Osteocyte (in vitro differentiated cells): ENCODE measurements at places on chromosomes 1 and 21. TPM values are rescaled to one million over a fixed set of nuclear protein-coding genes. Genes with fewer than 3 reads are reported as not detected.

Gene KIF17
- total RNA-seq, result 0.11 TPM in 1 of 2 replicates, not detected in the other

Gene FGR
- not detected in 2 replicates for total RNA-seq

Gene CFAP45
- total RNA-seq, result 0.52 and 0.83 TPM in 2 replicates

Gene KRTAP7-1
- total RNA-seq, result not detected in 2 replicates

Gene NR1I3
- total RNA-seq, result not detected in 2 replicates

Gene NKAIN1
- 1.9 and 2.2 TPM in 2 replicates for total RNA-seq

Gene CYP4A11
- not detected in 2 replicates for total RNA-seq

Gene RNU1-2
- total RNA-seq, result 2,650 and 2,859 TPM in 2 replicates

GRCh38 chr1:78468521-78468920 lies 22.3 kb upstream of the PTGFR start:
- DNase-seq, result no peak

DNA sequence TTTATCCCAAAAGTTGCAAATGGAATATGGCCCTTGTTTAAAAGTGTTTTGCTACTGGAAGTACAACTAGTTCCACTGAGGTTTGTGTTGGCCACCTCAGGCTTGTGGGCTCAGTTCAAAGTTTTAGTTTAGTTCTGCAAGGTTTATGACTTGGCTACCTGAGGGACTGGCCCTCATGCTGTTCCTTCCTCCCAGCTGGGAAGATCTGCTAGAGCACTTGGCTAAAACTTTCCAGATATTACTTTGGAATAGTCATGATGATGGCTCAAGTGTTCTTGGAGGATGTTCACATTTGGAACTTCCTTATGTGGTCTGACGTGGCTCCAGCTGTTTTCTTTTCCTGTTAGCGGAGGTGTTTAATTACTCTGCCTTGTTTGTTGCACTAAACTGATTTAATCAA lies 110.2 kb upstream of the IVNS1ABP start:
- DNase-seq, result no peak

- no peak for DNase-seq
These were observed 997 bp downstream of the PRKACB start for GRCh38 chr1:84145068-84145467.

GRCh38 chr1:241357366-241358340 lies 648 bp upstream of the RGS7 start:
- no peak for DNase-seq

- no peak for DNase-seq
These were observed 24.8 kb downstream of the NOS1AP start for GRCh38 chr1:162094271-162094670.

DNA sequence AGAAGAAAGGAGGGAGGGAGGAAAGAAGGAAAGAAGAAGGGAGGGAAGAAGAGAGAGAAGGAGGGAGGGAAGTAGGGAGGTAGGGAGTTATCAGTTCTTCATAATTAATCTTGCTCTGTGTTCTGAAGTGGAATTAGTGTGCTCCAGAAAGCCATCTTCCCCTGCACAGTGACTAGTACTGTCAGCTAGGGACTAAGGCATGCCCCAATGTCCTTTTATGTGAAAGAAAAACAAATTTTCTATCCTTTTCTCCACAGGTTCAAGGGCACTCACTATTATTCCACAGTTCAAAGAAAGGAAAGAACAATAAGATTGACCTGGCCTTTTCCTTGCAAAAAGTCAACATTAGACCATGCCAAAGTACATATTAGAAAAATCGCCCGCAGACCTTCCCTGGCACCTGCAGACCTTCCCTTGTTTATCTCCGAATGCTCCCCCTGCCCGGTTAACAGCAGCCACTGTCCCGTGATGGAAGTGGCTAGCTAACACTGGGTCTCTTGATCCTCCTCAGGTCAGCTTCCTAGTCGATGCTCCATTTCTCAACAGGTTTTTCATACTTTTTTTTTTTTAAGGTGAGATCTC lies 107.2 kb upstream of the EDEM3 start:
- DNase-seq, result no peak

DNA sequence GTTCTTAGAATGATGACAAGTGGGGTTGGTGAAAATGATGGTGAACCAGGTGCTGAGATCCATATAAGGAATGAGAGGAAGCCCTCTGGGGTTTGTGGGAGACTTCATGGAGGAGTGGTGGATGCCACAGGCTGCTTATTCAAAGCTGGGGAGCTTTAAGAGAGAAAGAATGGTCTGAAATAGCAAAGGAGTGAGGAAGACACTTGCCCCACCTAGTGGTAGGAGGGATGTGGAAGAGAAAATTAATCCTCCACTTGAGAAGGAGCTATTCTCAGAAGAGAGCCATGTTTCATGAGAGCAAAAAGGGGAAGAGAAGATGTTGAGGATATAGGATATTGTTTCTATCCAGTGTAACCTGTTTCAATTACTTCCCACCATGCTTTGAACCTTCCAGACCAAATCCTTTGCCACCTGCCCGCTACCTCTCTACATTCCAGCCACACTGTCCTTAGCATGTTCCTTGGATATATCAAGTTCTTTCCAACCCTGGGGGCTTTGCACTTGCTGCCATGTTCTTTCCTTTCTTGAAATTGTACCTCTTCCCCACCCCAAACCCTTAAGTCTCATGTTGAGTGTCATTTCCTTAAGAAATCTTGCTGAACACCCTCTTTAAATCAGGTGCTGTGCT lies 19.6 kb upstream of the ZNF648 start:
- DNase-seq, result peak; percentile 32

GRCh38 chr1:81115422-81115821 lies 685.3 kb upstream of the ADGRL2 start:
- DNase-seq, result no peak

DNA sequence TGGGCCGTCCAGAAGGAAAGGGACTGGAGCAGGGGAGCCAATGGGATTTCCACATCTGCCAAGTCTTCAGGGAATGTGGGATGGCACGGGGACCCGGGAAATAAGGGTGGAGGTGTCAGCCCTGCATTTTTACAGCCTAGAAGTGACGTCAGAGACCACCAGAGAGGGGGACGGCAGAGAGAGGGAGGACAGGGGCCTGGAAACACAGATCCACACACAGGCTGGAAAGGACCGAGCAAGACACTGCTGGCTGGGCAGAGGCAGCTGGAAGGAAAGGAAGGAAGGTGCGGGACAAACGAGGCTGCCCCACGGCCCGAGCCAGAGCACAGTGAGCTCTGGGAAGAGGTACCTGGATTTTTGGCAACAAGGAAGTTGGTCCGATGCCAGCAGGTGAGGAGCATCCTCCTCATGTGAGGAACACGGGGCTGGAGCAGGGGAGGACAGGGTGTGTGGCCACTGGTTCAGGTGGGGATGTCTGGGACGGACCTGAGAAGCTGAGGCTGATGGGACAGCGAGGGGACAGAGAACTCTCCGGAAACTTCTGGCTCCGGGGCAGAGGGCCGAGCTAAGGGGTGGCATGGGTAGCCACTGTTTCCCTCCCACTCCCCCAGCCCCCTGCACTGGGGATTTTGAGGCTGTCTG lies 138.3 kb downstream of the PGBD5 start:
- DNase-seq, result no peak

DNA sequence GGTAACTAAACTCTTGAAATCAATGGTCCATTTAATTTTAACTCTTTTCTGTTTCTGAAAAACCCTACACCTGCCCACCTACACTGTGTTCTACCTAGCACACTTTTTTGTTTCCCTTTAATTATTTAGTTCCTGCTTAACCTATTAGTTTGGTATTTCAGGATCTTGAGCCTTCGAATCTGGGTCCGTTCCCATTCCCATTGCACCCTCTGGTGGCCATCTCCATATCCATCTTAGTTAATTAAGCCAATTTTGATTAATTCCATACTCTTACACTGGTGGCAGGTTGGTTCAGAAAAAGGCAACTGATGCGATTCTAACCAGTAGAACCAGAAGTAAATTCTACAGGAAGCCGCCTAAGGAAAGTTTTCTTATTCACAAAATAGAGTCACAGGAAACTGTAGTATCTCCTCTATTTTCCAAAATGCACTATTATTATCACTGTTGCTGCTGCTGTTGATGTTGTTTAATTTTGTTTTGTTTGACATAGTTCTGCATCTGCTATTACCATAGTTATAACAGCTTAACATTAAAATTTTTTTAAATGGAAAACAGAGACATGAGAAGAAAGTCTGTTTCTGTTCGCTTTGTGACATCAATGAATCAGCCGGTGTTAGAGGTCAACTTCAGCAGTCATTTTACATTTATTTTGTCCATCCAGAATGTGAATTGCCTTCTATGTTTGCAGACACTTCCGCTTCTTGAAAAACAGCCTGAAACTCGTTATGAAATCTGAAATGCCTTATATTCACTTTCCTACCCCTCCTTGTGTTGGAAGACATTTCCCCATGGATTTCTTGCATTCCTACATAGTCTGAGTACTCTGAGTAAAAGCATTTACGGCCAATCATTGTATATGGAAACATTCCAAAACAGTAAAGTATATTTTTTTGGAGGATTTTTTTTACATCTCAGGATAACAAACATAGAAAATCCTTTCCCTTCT lies 115.5 kb upstream of the NCAM2 start:
- DNase-seq, result no peak

DNA sequence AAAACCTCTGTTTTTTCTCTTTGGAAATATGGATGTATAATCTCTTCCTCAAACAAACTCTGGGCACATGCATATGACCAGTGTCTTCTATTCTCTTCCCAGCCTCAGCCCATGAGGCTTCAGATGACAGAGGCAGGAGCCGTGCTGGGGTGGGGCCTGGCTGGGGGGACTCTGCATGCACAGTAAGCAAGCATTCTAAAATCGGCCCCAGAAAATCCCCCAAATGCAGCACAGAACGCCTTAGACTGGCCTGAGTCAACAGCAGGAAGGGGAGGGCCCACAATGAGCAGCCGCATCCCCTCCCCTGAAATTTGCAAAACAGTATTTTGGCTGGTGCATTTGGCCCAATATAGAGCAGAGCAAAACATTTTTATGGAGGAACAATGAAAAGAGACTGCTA lies 47.8 kb downstream of the ITPKB start:
- no peak for DNase-seq

DNA sequence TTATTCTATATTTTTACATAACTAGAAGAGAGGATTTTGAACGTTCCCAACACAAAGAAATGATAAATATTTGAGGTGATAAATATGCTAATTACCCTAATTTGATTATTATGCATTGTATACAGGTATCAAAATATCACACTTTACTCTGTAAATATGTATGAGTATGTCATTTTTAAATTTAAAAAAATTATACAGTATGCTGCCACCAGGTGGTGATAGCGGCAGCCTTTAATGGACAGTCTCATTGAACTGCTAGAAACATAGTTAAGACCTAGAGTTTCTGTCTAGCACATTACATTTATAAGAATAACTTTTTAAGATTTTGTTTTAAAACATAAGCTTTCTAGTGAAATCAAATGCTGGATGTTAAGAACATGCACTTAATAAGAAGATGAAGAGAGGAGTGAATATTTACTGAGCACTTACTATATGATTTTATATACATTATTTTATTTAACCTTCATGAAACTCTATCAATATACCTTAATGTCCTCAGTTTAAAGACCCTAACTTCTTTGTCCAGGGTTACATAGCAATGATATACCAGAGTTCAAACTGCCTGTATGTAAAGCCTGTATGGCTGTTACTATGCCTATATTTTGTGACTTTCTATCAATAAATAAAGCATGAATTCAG lies 207.1 kb downstream of the NUF2 start:
- no peak for DNase-seq

DNA sequence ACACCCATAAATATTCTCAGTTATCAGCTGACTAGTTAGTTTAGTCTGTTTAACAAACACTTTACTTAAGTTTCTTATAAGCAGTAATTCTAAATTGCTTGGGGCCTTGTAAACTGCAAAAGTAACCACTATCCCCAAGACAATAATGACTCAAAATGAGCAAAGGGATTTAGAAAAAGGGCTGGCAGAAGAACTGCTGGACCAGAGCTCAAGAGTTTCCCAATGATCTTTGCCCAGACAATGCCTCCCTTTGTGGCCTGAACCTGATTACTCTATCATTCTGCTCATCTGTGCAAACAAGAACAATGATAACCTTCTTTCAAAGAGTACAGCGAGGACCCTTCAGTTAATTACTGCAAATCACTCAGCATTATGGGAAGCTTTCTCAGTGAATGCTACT lies 123.5 kb downstream of the TIAM1 start:
- DNase-seq, result no peak

- no peak for DNase-seq
These were observed 216.9 kb downstream of the RYR2 start for GRCh38 chr1:237258871-237259270.

GRCh38 chr1:114235960-114236359 lies 82.3 kb upstream of the SYT6 start:
- no peak for DNase-seq

DNA sequence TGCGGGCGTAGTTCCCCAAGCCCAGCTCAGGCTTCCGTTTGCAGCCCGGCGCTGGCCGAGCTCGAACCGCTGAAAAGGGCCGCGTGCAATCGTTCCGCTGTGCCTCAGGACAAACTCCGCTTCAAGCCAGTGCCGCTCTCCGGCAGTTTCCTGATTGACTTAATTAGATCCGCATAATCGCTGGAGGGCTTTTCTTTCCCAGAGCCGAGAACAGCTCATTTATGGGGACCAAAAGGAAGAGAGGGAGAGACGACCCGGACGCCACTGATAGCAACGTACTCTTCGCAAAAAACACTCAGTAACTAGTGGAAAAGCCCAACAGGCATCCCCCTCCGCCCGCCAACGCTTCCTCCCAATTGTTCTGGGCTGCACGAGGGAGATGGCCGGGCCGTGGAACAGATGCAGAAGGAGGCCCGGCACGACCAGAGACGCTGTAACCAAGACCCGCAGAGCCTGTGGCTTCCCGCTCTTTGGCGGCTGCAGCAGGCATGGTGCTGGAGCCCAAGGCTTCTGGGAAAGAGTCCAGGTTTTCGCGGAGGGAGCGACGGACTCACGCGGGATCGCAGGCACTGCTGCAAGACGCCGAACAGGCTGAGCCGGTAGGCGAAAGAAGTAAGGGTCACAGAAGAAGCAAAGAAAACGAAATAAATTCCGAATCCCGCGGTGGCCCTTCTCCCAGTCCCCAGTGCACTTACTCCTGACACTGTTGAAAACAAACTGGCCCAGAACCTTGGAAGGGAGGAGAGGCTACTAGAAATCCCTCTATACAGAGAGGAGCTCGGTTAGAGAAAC lies 3.6 kb upstream of the FOXD2 start:
- DNase-seq, result no peak

- DNase-seq, result no peak
These were observed 801 bp downstream of the RPS6KC1 start for GRCh38 chr1:213051881-213052202.

DNA sequence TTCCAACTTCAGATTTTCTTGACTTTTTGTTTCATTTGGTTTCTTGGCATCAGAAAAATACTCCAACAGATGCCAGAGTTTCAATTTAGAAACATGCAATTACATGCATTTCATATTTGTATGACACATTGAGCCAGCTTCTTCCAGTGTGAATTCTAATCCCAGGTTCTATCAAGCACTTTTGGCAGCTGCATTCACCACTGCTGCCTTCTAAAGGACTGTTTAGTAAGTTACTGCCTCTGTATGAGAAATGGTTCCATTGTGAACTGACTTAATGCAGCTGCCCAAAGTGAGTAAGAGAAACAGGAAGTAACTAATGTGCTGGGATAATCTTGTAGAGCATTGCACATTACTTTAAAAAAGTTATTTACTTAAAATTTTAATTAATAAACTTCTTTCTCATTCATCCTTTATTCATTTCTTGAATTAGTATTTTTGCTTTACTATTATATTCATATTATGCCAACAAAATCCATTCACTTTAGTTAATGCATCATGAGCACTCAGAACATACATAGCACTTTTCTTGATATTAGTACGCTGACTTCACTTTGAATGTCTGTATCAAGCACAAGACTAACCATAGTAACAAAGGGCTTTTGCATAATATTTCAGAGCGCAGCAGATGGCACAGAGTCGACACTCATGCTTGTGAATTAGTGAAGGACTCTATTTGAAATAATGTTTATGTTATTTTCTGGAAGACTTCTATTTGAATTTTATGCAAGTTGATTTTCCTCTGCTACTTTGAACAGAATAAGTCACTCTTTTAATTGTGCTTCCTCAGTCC lies 9.8 kb downstream of the RGS18 start:
- DNase-seq, result no peak
